ENCODE measurements at places on chromosomes 3 and 15.

GRCh38 chr15:26889298-26889898 is 22.5 kb downstream of the GABRA5 start:
- DNase-seq: peak; percentile 68

DNA sequence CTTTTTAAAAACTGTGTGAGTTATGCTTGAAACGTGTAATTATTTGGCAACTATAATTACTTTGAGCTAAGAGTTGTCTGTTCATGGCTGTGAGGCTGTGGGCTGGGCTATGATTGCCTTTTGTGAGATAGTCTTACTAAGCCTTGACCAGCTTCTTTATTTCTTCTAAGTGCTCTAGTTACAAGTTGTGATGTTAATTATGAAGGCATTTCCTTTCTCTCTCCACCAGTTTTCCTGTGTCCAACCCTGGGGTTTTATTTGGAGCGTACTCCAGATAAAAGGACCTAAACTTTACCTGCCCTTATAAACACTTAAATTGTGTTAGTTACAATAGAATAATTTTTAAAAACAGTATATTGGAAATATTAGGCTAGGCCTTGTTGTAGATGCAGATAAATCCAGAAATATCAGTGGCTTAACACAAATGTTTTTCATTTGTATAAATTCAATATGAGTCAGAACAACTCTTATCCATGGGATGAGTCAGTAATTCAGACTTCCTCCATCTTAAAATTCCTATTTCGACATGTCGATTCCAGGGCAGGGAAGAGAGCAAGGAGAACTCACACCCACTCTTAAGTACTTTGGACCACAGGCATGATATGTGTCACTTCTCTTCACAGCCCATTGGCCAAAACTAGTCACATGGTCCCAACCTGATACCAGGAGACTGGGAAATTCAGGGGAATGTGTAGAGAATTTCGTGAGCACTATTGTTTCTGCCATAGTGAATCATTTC is 17.0 kb downstream of the TMEM62 start:
- peak; percentile 80 for DNase-seq

DNA sequence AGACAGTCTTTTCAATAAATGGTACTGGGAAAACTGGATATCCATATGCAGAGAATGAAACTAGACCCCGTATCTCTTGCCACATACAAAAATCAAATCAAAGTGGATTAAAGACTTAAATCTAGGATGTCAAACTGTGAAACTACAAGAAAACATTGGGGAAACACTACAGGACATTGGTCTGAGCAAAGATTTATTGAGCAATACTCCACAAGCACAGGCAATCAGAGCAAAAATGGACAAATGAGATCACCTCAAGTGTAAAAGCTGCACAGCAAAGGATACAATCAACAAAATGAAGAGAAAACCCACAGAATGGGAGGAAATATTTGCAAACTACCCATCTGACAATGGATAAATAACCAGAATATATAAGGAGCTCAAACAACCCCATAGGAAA is 38.4 kb upstream of the MBNL1 start:
- no peak for DNase-seq

GRCh38 chr15:47437491-47437890 is 279.8 kb upstream of the SEMA6D start:
- no peak for DNase-seq

DNA sequence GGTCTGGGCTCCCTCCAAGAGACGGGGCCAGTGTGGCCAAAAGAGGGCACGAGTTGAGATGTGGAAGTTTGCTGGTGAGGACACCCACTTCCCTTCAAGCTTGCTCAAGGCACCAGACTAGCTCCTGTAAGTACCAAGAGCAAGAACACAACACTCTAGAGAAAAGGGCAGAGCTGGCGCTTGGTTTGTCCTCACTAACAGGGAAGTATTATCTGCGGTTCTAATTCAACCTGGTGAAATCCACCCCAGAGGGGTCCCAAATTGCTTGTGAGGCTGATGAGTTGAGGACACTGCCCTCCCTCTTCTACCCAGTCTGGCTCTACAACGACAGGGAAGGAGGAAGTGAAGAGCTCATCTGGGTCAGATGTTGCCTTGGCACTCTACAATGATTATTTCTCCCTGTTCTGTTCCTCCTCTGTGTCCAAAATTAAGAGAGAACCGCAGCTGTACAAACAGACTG is 16.9 kb upstream of the FSIP1 start:
- DNase-seq: no peak

DNA sequence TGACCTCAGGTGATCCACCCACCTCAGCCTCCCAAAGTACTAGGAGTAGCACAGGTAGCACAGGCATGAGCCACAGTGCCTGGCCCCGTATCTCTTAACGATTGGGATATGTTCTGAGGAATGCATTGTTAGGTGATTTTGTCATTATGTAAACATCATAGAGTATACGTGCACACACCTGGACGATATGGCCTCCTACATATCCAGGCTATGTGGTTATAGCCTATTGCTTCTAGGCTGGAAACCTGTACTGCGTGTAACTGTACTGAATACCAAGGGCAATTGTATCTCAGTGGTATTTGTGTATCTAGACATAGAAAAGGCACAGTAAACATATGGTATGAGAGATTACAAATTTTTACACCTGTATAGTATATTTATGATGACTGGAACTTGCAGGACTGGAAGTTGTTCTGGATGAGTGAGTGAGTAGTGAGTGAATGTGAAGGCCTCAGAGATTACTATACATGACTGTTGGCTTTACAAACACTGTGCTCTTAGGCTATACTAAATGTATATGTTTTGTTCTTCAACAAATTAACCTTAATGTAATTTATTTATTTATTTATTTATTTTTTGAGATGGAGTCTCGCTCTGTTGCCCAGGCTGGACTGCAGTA is 120.7 kb downstream of the MBNL1 start:
- DNase-seq: no peak

GRCh38 chr15:75307778-75308390 is 25.2 kb downstream of the GOLGA6D start:
- DNase-seq: peak; percentile 18

DNA sequence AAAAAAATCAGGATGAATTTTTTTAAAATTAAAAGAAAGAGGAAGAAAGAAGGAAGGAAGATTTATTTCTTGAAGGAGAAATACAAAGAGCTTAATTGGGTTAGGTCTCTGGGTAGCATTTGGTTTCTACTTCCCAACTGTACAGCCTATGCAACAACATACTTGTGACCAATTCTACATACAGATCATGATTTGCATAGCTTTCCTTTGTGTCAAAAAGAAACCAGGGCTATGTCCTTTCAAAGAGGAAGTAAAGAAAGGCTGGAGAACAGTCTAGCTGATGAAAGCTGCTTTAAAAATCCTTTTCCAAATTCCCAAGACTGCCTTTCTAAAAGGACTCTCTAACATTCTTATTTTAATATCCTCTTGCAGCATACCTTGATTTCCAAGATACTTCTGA is 6.1 kb upstream of the HGD start:
- peak; percentile 39 for DNase-seq

GRCh38 chr3:133894353-133895207 is 1.1 kb downstream of the RAB6B start:
- no peak for DNase-seq

GRCh38 chr3:186895406-186895805 is 34.9 kb upstream of the ST6GAL1 start:
- DNase-seq: no peak

Measured in fibroblast of villous mesenchyme (primary cell).